NCI-H446 (cell line): ENCODE measurements at places on chromosomes 12 and 14.

DNA sequence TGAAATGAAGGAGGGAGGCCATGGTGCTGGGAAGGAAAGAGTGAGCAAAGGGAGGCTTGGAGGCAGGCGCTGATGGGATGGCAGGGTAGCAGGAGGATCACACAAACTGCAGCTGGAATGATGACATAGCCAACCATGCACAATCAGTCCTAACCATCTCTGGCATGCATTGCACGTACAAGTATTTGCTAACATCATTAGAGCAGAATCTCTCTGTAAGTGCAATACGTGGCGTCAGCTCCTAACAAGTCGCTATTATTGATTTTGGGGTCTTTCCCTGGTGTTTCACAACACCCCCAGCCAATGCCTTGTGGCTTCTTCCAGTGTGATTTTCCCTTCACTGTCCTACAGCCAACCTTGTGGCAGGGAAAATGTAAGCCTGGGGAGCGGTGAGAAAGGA is 18.5 kb downstream of the BDKRB1 start:
- DNase-seq = no peak

DNA sequence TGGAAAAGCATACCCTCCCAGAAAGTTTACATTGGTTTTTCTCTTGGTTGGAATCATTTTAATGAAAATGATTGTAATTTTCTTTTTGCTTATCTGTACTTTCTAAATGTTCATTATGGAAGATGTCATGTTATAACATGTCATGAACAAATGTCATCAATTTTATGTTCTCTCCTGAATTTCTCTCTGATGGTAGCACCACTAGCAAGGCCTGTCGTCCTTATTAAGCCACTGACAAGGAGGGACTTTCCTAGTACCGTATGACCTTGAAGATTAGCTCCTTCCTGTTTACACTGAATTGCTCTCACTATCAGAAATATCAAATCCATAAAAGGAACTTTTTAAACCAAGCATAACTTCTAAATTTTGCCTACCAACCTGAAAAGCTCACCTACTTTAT is 99.0 kb downstream of the ESR2 start:
- no peak for DNase-seq

DNA sequence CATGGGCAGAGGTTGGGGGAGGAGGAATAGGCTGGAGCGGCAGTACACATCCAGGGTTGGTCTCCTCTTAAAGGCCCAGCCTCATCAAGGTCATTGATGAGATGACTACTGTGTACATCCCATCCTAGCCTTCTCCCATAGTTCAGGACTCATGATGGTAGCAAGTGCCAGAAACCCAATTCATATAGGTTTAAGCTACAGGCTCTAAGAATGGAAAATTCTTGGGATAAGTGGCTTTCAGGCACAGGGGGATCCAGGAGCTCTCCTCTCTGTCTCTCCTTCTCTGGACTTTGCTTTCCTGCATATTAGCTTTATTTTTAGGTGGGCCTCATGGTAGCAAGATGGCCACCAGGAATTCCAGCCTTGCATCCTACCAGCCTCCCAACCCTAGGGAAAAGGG is 6.3 kb downstream of the SDSL start:
- DNase-seq = no peak

- DNase-seq = no peak
Observed at GRCh38 chr12:34398706-34399630, 376.7 kb downstream of the ALG10 start.

- DNase-seq = no peak
Observed at GRCh38 chr12:130572553-130572952, 143.5 kb downstream of the RIMBP2 start.

GRCh38 chr12:1726753-1727152 is 35.9 kb downstream of the ADIPOR2 start:
- no peak for DNase-seq

- DNase-seq = no peak
Observed at GRCh38 chr14:90536511-90537191, 139.8 kb downstream of the CALM1 start.

DNA sequence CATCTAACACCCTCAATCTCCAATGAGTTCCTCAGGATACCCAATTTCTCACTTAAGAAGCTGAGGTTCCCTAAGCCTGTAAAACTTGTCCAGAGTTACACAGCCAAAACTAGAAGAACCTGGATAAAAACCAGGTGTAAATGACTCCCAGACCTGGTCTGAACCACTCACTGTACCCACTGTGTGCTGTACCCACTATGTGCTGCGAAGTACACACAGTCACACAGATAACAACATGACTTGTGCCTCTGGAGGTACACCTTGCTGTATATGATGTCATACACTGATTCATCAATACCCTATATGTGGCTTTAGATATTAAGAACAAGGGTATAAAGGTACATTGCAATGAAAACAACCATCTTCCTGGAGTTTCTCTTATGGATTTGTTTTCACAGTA is 66.1 kb downstream of the PPM1H start:
- DNase-seq = no peak

DNA sequence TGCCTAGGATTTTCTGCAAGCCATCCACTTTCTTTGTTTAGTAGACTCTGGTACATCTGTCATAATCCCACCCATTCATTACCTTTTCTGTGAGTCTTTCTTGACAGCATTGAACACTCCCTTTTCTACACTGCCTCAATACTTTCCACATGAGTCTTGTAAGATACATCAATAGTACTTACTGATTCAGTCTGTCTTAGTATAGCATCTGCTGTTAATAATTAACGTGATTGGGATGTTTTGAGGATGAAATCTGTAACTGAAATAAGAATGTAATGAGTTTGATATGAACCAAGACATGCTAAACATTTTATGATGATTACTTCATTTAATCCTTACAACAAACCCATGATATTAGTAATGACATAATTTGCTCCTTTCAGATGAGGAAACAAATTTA is 196.2 kb upstream of the FOXG1 start:
- DNase-seq = no peak

DNA sequence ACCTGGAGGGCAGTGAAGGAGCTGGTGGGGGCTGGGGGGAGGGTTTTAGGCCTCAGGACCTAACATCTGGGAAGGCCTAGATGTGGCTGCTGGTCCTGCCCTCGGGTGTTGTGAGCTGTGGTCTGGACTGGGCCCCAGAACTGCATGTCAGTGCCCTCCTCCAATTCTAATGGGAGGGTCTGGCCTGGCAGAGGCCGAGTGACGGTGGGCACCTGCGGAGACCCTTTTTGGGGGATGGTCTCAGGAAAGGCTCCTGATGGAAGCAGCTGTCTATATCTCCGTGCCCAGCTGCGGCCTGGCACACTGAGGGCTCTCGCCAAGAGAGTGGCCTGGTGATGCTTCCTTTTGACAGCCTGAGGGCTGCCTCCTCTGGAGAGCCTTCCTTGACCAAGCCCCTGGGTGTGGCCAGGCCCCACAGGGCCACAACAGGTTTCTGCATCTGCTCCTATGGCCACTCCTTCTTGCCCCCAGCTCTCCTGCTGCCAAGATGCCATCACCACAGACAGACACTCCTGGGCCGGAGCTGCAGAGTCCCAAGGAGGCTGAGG is 5.3 kb downstream of the EXOC3L4 start:
- no peak for DNase-seq

GRCh38 chr12:52622349-52622748 is 4.0 kb upstream of the KRT73 start:
- no peak for DNase-seq

DNA sequence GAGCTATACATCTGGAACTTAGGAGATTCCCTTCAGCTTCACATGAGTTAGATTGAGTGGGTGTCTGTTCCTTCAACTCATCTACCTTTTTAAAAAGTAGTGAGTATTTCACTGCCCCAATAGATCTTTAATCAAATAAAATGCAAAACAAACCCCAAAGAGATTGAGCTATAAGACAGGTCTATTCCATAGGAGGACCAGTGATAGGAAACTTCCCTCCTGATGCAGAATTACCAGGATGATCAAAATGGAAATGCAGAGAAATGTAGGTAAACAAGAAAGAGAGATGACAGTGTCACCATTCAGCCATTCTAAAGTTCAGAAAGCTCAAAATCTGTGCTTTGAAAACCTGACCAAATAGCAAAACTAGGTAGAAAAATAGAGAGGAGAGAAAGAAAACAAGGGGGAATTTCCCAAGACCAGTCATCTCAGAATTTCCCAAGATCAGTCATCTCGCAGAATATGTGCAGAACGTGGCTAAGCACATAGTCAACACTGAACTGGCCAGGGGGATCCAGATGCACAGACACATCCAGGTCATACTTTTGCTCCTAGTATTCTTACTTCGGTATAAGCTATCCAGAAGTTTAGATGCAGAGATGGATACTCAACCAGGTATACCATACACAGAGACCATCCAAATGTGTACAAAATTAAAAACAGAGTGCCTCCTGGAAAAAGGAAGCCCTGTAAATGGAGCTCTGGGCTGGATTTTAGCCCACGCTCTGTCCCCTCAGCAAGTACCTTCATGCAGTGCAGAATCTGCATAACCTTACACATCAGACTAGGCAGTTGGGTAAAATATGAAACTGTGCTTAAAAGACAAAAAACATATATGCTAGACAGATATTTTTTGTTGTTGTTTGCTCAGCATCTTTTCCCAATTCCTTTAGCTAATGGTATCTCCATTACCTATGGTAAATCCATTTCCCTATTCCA is 27.4 kb downstream of the SLC41A2 start:
- no peak for DNase-seq

GRCh38 chr12:116880817-116881324 is 370 bp downstream of the HRK start:
- no peak for DNase-seq

GRCh38 chr14:22955702-22956569 is 954 bp downstream of the HAUS4 start:
- DNase-seq = no peak

DNA sequence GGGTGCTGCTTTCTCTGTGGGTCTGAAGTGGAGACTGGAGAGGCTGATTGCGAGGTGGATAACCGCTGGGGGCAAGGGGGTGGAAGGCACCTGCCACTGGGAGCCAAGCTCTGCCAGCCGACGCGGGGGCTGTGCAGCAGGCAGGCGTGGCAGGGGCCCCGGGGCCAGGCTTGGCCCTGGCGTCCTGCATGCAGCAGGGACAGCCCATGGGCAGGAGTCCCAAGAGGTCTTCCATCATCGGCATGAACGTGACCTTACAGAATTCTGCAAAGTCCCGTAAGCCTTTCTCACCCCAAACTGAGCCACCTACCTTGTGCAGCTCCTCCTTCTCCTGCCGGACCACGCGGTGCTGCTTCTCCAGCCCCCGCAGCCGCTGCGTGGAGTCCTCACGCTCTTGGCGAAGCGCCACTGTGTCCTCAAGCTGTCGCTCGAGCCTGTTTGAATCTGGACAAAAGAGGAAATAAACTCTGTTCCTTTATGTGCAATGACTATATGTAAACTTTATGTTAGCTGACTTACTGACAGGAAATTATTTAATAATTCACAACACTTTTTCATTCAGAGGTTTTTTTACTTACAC is 51.3 kb downstream of the AMN start:
- DNase-seq = no peak

- no peak for DNase-seq
Observed at GRCh38 chr12:63005382-63005781, 70.4 kb upstream of the PPM1H start.

GRCh38 chr14:29823816-29824215 is 103.8 kb downstream of the PRKD1 start:
- DNase-seq = peak; percentile 34

GRCh38 chr14:96564389-96564788 is 62.2 kb downstream of the PAPOLA start:
- peak; percentile 17 for DNase-seq

- DNase-seq = no peak
Observed at GRCh38 chr12:108679106-108679681, 45.5 kb upstream of the SELPLG start.

DNA sequence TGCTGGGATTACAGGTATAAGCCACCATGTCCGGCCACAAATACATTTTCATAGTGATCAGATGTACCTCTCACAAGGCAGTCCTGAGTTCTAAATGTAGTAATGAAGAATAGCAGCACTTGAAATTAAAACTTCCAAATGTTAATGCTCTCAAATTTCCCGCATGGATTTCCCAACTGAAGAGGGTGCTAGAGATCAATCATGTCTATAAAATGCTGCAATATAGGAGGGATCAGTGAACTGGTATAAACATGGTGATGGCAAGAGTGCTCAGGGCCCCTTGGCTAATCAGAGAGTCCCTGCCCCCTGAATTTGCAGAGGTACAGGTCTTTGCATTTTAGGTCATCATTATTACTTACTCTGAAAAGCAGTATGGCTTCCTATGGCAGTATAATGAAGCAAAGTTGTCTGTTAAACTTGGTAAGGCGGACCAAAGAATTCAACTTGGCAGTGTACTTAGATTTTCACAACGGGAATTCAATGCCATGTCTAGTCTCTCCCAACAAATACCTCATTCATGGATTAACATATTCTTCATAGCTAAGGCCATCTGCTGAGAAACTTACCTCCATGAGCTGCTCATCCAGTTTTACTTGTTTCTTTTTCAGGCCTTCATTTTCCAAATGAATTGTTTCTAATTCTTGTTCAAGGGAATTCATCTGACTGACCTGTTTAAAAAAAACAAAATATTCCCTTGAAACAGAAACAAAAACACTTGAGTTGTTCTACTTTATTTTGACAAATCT is 67.0 kb upstream of the SAV1 start:
- DNase-seq = no peak

DNA sequence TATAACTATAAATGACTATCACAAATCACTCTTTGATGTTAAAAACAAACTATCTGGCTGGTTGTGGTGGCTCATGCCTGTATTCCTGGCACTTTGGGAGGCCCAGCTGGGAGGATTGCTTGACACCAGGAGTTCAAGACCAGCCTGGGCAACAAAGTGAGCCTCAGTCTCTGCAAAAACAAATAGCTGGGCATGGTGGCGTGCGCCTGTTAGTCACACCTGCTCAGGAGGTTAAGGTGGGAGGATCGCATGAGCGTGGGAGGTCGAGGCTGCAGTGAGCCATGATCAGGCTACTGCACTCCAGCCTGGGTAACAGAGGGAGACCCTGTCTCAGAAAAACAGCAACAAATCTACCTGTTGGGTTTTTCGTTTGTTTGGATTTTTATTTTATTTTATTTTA is 5.4 kb downstream of the TXNRD1 start:
- DNase-seq = no peak

DNA sequence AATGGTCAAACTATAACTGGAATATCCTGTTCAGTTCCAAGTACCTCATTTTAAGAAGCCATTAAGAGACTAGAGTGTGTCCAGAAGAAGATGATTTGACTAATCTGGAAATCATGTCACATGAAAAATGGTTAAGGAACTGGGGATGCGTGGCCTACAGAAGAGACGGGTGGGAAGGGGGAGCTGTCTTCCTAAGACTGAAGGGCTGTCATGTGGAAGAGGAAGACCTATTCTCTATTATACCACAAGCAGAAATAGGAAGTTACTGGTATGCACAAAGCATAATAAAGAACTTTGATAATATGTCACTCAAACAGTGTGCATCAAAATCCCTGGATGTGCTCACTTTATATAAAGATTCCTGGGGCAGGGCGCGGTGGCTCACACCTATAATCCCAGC is 50.3 kb downstream of the HECTD4 start:
- DNase-seq = no peak

DNA sequence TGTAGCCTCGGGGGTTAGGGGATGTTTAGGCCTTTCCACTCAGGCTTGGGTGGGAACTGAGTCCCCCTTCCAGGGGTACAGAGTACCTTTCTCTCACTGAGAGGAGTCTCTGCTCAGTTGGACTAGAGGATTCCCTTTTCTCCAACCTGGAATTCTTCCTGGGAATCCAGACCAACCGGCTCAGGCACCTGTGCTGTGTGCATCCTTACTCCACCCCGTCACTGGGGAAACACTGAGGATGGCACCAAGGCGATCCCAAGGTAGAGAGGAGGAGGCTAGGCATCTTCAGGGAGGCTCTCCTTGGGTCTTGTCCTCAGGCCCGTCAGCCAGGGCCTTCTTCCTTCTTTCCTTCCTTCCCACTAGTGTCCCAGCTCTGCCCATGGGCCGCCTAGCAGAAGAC is 871 bp upstream of the TGM1 start:
- DNase-seq = no peak

- no peak for DNase-seq
Observed at GRCh38 chr14:30251017-30251416, 307.9 kb upstream of the G2E3 start.
